ENCODE measurements at places on chromosomes 16 and 17.

DNA sequence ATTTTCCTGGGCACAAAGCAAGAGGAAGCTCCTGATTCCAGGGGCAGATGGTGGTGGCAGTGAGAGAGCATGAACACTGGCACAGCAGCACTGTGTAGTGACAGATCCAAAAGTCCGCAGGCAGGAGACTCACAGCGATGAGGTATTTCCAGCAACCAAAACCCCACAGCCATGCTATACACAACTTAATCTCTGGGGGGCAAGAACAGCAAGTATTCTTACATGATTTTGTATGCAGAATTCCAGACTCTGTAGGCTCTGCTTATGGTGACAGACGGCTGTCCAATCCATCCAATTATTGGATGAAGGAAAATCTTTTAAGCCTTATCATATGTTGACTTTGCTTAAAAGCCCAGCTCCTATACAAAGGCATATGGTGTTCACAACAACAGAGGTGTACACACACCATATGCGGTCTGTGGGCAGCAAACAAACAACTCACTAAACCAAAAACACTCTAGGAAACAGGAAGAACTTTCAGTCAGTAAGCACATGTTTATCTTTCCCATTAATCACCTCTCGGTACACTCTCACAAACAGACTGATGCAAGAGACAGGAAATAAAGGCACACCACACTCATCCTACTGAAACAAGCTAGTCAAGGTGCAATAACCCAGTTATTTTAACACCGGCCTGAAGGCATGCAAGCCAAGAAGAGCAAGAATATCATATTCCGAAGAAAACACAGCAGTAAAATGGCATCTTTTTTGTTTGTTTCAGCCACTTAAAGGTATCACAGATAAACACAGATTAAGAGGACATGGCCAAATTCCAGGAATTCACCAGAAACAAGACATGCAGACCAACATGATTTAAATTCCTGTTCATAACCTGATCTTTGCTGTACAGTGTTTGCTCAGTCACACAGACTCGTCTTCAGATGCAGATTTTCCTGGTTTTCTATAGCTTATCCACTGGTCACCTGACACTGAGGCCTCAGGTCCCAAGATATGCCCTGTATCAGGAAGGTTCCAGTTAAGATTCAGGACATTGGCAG, 47.8 kb downstream of the ERN1 start:
- DNase-seq = peak; percentile 63

- DNase-seq = no peak
Measured at GRCh38 chr17:44584443-44584842, 27.2 kb downstream of the FZD2 start.

- no peak for DNase-seq
Measured at GRCh38 chr16:68768175-68768574, 31.1 kb downstream of the CDH1 start.

DNA sequence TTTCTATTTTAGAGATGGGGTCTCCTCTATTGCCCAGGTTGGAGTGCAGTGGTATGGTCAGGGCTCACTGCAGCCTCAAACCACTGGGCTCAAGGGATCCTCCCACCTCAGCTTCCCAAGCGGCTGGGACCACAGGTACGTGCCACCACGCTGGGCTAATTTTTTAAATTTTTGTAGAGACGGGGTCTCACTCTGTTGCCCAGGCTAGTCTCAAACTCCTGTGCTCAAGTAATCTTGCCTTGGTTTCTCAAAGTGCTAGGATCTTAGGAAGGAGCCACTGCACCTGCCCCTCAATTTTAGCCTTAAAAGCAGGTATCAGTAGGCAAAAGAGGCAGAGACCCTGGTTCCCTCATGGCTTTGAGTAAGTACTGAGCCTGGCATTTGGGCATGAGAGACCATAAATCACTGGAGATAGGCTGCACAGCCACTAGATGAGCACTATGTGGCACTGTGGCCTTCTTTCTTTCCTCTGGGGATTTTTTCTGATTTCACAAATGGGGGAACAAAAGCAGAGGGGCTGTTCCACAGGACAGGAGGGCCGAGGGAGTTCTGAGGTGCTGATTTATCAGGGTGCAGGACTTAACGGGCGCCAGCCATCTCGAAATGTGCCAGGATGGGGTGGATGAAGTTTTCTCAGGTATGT, 82.2 kb downstream of the PLXDC1 start:
- peak; percentile 68 for DNase-seq

- DNase-seq = no peak
Measured at GRCh38 chr16:23207485-23207884, 24.9 kb downstream of the SCNN1G start.

- no peak for DNase-seq
Measured at GRCh38 chr17:41331606-41332005, 16.1 kb upstream of the KRTAP17-1 start.

Data from CD4-positive, alpha-beta T cell treated with Interleukin-21 for 1 hour (primary cell).